ENCODE measurements at places on chromosomes 11 and 22.

- DNase-seq: no peak
These were observed 267.5 kb downstream of the TTC28 start for GRCh38 chr22:28412109-28412508.

DNA sequence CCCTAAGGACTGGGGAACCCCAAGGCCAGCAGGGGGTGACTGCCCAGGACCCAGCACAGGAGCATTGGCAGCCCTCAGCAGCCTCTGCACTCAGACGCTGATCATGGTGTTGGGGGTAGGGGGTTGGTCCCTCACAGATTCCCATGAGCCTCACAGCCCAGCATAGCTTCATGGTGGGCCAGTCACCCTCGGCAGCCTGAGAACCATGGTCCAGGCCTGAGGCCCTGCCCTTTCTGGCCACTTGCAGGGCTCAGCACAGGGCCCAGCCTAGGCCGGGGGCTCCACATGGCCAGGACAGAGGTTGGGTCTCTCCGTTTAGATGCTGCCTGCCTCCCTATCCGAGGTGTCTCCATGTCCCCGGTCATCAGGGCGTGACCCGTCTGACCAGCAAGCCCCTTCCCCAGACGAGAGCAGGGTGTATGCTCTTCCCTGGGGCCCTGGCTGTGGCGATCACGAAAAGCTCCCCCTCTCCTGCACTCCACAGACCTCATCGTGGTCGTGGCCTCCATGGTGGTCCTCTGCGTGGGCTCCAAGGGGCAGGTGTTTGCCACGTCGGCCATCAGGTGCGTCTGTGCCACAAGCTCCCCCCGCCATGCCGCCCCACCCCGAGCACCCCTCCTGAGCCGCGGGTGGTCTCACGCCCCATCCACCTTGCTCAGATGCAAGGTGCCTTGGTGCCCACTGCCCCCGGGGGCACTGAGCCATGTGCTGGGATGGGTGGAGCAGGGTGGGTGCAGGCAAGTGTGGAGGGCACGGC, 126.2 kb downstream of the KCNQ1 start:
- no peak for DNase-seq

DNA sequence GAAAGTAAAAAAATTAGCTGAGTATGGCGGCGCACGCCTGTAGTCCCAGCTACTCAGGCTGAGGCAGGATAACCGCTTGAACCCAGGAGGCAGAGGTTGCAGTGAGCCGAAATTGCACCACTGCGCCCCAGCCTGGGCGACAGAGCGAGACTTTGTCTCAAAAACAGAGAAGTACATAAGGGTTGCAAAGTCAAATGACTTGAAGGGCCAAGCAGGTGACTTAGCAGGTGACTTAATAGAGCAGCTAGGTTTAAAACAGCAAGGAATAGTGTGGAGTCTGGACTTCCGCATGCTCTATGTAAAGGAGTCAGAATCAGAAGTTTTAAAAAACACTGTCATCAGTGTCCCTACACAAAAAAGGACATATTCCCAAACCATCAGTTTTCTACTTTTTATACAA, 31.7 kb downstream of the EP300 start:
- no peak for DNase-seq

DNA sequence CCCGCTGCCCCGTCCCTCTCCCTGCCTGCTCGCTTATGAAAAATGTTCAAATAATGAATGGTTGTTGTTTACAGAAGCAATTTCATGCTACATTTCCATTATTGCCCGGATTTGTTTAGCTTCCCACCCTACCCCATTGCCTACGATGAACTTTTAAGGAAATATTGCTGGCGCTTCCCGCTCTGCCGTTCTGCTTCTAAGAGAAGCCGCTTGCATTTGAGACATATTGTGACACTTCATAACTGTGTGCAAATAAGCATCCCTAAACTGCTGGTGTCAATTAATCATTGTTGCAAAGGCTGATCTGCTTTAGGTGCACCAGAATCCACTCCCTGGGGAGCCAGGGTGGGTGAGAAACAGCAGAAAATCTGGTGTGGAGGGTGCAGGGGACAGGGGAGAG, 52.3 kb upstream of the LMO1 start:
- no peak for DNase-seq

- DNase-seq: no peak
These were observed 7.9 kb downstream of the PNPLA5 start for GRCh38 chr22:43883719-43884415.

- no peak for DNase-seq
These were observed 6.2 kb downstream of the TSKU start for GRCh38 chr11:76789443-76789719.

- no peak for DNase-seq
These were observed 79.3 kb downstream of the SGSM3 start for GRCh38 chr22:40449676-40450035.

DNA sequence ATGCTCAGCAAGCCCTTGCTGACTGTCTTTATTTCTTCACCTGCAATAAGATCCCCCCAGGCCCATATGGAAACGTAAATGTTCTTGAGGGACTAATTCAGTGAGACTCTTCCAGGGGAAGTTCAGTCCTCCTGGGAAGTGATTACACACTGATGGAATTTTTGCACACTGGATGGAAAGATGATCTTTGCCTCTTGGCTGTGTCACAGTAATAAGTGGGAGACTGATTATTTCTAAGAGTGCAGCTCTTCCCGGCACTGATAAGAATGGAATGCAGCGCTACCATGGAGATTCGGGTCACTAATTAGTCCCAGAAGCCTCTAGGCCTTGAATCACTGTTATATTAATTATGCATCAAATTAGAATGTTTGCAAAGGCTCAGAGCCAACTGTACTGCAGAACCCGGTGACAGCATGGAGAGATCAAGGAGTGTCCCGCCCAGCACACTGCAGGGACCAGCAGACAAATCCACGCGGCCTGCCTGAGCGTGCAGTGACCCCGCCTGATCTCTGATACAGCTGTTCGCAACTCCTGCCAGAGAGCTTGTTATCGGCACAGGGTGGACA, 178.3 kb downstream of the SNX19 start:
- DNase-seq: no peak

DNA sequence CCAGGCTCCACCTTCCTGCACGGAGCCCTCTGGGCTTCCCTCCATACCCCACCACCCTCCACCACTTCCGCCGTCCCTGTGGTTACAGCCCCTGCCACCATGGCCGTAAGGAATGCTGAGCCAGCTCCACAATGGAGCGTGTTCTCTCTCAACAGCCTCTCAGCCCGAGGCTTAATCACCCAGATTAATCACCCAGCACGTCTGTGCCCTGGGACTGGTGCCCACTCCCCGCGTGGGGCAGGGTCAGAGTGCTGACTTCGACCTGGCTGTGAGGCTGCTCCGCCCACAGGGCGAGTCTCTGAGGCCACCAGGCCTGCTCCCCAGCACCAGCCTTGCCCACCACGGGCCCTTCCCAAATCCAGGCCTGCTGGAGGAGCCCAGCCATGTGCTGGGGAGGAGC, 4.0 kb upstream of the TH start:
- no peak for DNase-seq

- DNase-seq: no peak
These were observed 14.1 kb downstream of the PHF21B start for GRCh38 chr22:44995715-44996114.

DNA sequence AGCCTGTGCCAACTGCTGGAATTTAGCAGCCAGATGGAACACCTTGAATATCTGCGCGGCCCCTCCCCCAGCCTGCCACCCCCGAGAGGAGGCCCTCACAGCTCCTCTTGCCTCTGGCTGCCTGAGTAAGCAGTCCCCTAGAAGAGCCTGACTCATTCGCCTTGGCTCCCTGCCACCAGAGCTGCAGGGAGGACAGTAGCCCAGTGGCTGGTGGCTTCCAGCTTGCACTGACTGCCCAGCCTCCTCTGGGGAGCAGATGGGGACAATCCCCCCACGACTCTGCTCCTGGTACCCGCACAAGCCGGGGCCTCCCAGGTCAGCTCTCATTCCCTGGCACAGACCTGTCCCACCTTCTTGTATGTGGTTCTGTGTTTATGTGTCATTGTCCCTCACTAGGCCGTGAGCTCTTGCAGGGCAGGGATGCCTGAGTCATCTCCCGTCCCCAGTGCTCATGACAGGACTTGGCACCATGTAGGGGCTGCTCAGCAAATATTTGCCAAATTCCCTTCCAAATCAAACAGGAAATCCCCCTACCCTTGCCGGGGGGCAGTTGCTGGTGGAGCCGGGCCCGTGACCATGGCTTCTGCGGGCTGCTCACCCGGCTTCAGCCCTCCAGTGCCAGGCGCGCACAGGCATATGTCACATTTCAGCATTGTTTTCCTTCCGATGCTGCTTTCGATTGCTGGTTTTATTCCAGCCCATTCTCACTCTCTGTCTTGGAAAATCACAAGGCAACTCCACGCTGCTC, 43.6 kb downstream of the CACNG2 start:
- DNase-seq: no peak

DNA sequence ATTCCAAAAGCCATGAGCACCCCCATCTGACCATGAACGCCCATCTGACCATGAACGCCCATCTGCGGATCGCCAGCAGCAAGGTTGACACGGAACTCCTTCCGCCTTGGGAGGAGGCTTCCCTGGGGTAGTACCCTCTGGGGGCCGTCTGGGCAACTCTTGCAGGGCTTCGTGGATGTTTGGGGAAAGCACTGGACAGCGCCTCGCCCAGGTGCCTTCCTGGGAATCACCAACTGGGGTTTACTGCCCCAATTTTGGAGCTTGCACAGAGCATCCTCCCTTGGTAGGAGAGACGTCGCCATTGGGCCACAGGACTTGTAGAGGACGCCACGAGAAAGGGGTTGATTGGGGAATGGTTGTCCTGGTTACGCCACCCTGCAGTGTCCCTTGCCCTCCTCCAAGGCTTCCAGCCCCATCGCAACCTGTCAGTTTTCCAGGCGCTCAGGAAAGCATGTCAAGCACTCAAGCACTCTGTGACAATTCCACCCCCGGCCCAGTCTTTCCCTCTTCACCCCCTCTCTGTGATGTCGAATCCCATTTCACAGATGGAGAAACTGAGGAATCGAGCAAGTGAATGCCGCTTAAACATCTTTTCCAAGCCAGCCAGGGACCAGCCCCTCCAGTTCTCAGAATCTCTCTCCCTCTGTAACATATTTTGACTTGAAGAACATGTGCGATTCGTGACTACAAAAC, 914 bp upstream of the PRDM11 start:
- DNase-seq: no peak

GRCh38 chr22:43001271-43002201, 13.4 kb downstream of the PACSIN2 start:
- no peak for DNase-seq

DNA sequence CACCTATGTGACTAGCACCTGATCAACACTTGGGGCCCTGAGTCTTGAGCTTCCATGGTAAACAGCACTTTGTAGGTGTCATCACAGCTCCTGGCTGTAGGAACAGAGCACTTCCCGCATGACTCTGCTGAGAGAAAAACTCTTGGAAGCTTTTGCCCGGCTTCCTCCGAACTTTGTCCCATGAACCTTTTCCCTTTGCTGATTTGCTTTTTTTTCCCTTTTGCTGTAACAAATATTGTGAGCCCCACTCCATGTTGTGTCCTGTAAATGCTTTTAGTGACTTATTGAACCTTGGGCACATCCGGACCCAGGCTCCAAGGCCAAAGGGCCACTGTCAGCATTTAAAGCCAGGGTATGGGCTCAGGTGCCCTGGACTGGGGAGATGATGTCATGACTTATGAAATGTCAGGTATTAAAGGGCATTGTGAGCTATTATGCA, 391.1 kb downstream of the TENM4 start:
- no peak for DNase-seq

DNA sequence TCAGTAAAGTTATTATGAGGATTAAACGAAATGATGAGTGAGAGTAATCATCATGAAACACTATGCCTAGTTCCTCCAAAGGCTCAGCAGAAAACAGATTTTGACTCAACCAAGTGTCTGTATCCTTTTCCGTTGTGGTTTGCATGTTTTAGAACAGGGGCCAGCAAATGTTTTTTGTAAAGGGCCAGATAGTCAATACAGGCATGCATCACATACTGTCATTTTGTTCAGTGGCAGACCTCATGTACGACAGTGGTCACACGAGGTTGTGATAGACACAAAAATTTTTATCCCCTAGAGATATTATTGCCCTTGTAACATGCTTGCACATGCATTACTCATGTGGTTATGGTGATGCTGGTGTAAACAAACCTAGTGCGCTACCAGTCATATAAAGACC, 81.9 kb upstream of the SLC25A18 start:
- DNase-seq: no peak

DNA sequence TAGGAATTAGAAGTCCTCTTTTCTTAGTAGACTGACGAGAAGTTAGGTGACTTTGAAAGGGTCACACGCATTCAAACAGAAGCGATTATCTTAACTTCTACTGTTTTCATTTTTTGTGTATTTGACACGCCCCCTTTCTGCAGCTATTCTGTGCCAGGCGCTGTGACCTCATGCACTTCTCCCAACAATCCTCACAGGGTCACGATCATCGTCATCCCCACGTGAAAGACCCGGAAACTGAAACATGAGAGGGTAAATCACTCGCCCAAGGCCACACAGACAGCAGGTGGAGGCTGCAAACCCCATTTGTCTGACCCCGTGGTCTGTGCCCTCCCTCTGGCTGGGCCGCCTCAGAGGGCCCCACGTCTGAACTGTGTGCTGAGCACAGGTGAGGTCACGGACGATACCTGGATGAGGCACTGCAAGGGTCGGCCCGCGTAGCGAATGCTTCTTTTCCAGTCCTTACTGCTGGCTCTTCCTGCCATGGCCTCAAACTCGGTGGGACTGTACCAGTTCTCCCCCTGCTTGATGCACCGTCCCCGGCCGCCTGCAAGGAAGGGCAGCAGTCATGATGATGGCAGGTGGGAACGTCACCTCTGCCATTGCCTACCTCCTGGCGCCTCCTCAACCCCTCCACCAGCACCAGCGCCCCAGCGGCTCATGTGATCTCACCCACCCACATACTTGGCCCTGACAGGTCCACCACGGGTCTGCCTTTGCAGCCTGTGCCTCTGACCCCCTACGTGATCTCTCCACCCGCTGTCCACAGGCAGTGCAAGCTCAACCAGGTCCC, 8.4 kb downstream of the DEAF1 start:
- DNase-seq: no peak

DNA sequence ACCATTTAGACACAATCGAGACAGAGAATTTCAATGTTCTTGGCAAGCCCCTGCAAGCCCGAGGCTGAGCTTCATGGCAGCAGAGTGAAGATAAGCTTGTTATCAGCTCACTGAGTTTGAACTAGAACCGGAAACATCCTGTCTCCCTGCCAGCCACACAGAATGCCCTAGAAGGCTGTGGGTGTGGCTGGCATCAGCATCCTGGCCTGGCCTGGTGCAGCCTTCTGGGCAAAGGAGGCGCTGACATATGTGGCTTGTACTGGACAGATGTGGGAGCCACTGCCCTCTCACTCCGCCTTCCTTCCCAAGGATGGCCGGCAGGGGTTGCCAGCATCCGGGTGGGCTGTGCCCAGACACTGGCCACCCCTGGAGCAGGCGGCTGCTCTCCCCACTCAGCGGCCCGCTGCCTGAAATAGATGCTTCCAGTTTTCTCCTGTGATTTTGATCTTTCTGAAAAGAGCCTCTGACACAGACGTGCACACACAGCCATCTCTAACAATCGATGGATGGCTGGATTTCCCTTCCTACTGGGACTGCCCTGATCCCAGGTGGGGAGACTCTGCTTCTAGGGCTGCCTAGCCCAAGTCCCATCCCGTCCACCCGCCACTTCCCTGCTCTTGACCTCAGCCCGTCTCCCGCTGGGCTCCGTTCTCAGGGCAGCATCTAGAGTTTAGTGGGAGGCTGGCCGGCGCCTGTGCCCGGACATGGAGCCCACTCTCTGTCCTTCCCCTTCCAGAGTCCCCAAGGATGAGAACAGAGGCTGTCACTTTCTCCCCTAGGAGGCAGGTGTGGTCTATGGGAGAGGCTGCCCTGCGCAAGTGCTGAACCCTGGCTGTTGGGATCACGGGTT, 149.7 kb downstream of the CTTN start:
- no peak for DNase-seq

All from T-helper 9 cell (primary cell).